ENCODE measurements at places on chromosomes 3 and 15.

DNA sequence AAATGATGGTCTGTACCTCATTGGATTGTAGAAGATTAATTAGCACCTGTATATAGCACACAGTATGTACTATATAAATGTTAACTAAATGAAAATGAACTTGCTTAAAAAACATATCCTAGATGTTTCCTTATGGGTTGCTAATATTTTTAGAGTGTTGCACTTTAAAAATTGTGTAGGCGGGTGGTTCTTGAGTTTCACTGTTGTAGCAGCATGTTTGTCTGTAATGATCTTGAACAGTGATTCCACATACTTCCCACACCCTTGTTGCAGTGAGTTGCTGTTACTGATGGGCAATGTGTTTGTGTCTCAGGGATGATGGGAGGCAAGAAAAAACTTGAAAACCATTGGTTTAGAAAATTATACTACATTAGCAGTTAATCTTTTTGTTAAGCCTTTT, 22.0 kb downstream of the USP3 start:
- no peak for DNase-seq

DNA sequence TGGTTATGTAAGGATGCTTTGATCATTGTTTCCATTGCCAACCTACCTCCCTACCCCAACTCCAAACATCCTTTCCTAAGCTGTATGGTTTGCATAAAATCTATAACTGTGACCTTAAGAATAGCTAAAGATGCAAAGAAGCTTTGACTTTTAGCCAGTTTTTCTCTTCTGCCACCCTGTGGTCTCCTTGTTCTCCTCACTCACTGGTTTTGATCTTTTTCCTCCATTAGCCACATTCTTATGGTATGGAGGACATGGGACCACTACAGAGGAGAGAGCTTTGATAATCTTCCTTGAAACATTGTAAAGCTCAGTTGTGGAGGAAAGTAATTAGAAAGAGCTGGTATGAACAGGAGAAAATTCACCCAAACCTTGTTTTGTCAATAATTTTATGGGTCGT, 115.9 kb downstream of the NEK11 start:
- no peak for DNase-seq

GRCh38 chr15:43518197-43518761, 871 bp downstream of the MAP1A start:
- no peak for DNase-seq

DNA sequence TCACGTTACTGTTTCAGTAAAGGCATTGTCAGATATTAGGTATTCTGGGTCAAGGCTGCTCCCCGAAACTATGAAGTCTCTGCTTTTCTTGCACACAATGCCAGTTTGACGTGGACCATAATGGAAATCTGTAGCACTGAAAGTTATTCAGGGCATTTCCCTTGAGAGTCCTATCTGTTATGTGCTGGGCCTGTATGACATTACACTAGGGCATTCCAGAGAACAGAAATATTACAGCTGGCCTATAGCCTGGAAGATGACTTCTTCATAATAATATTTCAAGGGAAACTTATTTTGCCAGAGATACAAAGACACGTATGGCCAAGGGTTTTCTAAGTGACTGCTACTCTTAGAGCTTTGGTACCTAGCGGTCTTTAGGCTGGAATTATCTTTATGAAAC, 613.6 kb upstream of the CBLB start:
- no peak for DNase-seq

- DNase-seq: peak; percentile 79
These were observed 1.1 kb downstream of the WDR82 start for GRCh38 chr3:52277071-52277964.
